ENCODE measurements at places on chromosomes 2 and 18. TPM values are rescaled to one million over a fixed set of nuclear protein-coding genes. Genes with fewer than 3 reads are reported as not detected.

Gene IGFBP2
- total RNA-seq, result 60.1 TPM

Gene MATN3
- 0.19 TPM for total RNA-seq

GRCh38 chr2:233828546-233829192 is 25.7 kb downstream of the HJURP start:
- no peak for DNase-seq

GRCh38 chr2:26938399-26939118 is 31.9 kb upstream of the MAPRE3 start:
- DNase-seq, result no peak

DNA sequence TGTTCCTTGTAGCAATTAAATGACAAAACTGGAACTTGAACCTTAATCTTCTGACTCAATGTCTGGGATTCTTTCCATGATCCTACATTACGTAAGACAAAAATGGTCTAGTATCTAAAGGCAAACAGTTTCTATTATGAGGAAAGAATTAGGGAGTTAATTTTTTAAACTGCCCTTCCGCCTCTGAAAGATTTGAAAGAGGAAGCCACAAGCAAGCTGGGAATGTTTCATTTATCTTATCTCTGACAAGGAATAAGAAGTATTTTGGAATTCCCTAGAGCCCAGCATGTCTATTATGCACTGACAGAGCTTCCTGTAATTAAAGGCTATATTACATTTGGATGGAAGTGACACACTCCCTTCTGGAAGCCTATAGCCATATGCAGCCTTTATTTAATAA is 558.8 kb upstream of the CDH2 start:
- no peak for DNase-seq

All from Right ventricle myocardium inferior (tissue), 1 donor.